ENCODE measurements at places on chromosomes 2 and 18.

GRCh38 chr2:53787614-53788289 lies 908 bp downstream of the ERLEC1 start:
- no peak for DNase-seq

- peak; percentile 16 for DNase-seq
Observed at GRCh38 chr2:138421971-138422335, 79.6 kb upstream of the SPOPL start.

DNA sequence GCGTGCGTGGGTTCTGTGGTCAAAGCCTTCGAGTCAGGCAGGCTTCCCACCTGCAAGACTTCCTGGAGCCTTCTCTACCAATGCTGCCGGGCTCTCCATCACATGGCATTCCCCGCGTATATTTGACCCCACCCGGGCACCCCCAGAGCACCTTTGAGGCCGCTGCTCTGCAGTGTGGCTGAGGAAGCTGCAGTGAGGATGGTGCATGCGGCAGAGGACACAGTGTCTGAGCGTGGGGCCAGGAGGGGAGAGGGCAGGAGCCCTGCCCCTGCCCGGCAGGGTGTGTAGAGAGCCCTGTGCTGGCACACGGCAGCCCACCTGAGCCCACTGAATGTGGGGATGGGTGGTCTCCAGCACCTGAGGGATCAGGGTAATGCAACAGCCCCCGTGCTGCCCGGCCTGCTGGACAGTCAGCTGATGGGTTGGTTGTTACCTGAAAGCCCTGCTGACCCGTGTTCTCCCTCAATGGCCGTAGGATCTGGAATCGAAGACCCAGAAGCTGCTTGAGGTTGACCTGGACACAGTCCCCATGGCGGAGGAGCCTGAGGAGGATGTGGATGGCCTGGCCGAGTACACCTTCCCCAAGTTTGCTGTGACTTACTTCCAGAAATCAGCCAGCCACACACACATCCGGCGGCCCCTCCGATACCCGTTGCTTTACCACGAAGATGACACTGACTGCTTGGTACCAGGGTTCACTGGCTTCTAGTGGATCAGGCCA lies 36.8 kb upstream of the GPR17 start:
- DNase-seq = no peak

DNA sequence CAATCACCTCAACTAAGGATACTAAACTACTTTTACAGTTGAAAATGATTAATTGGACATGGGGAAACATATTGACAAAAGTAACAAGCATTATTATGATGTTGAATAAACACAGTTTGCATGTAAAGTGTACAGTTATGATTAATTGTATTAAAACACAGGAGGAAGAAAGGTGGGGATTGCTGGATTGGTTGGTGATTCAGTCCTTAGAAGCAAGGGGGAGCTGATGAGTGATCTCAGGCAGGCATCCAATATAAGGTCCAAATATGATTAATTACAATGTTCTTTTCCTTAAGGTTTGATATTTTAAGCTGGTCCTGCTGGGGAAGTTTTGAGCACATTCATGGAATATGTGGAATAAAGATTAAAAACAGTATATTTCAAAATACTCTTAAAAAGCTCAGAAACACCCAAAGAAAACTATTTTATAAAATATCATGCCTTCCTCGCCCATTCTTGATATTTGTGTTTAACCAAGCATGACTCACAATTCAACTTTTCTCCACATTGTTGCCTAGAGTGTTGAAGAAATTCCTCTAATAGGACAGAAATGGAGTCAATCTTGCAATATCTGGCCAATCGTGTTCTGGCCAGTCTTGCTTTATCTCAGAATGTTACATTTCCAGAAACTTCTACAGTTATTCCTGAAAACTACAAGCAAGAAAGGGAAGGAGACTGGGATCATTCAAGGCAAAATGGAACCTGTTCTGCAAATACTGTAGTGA lies 268.2 kb downstream of the RPIA start:
- DNase-seq = no peak

DNA sequence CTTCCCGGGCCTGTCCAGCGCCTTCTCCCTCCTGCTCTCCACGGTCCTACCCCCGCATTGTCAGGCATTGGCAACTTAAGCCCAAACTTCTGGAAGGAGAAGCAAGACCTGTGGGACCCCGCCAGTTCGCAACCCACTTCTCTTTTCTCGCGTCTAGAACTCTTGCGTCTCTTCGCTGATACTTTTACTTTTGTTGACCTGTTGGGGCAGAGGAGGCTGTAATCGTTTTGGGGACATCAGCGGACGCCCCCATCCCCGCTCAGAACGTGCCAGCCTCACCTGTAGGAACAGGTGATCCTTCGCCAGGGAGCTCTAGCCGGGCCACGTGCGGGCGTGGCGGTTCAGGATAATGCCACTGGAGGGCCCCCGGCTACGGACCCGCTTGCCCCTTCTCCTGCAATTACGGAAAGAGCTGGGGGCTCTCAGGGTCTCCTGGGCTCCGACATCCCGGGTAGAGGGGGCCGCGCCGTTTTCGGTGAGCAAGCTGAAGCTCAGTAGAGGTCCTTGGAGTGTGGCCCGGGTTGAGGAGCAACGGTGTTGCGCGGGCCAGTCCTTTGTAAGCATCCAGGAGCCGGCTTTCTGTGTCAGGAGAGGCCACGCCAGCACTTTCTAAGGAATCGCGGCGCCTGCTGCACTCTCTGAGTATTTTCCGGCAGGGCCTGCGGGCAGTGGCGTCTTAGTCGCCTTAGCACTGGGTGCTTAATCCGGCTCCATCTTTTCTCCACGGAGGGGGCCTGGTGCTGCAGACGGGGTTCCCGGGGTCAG lies 1.6 kb downstream of the MTCL1 start:
- DNase-seq = peak; percentile 86

GRCh38 chr2:201957091-201957490 lies 76.6 kb upstream of the FZD7 start:
- no peak for DNase-seq

DNA sequence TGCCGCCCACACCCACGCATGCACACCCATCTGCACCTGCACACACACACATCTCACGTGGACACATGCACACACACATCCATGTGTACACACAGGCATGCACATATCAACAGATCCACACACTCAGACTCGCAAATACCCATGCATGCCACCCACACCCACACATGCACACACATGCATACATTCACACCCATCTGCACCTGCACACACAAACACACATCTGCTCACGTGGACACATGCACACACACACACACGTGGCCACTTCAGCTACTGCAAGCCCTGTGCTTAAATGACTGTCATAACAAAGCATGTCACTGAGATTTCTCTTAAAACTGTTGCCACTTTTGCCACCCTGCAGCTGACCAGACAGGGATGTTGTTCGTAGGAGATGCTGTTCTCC lies 186.6 kb downstream of the SNTG2 start:
- DNase-seq = no peak

GRCh38 chr2:237539681-237540080 lies 26.7 kb upstream of the PRLH start:
- DNase-seq = no peak

DNA sequence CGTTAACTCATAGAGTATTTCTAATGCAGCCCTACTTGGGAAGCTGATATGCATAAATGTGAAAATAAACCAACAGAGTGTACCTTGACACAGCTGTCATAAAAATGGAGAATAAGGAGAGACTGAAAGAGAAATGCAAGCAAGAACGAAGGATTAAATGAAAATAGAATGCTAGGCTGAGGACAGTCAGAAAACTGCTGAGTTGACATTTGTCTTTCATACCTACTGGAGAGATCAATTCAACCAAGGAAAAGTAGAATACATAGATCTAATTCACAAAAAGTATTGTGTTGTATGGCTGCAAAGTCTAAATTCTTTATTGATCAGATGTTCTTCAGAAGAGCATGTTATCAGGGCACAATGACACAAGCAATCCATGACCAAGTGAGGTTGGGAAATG lies 112.0 kb downstream of the EPHA4 start:
- no peak for DNase-seq

GRCh38 chr18:25672490-25672889 lies 320.5 kb upstream of the ZNF521 start:
- peak; percentile 62 for DNase-seq

DNA sequence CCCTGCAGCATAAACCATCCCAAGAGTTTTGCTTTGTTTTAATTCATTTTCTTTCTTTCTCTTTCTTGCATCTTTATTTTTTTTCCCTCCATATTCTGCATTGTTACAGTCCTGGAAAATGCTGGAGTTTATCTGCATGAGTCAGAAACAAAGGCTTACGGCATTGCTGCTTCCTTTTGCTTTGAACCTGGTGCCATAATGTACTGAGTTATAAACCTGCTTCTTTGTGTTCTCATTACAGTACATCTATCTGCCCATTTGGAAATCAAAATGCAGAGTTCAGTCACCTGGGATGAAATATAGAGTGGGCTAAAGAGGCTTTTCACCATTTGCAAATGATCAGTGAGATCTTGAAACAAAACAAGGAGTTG lies 1009.2 kb upstream of the FANCL start:
- no peak for DNase-seq

GRCh38 chr2:25491966-25492532 lies 150.3 kb upstream of the DNMT3A start:
- DNase-seq = no peak

DNA sequence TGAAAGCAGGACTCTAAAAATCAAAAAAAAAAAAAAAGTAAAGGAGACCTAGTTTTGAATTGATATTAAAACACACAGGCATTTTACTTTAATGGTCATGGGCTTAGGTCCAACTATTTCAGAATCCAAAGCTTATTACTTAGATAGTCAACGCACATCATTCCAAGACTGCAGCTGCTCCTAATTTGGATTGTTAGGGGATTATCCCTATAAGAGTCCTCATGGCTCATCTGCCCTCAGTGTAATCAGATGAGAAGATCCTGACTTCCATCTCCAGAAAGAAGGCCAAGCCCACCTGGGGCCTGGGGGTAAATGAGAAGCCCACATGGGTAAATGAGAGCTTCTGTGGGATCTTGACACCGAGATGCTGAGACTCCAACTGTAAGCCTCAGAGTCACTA lies 424.2 kb downstream of the NRXN1 start:
- DNase-seq = no peak

DNA sequence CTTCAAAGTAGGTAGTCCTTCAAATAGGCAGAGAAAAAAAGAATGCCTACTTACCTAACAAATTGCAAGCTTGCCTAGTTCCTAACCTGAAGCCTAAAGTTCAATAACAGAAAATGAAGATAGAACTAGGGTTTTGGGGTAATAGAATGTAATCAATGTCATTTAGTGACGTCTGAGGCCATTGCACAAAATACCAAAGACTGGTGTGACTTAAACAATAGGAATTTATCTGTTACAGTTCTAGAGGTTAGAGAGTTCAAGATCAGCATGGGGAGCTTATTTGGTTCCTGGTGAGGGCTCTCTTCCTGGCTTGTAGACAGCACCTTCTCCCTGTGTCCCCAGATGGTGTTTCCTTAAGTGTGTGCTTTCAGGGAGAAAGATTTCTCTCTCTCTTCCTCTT lies 4.7 kb upstream of the NPC1 start:
- DNase-seq = no peak

DNA sequence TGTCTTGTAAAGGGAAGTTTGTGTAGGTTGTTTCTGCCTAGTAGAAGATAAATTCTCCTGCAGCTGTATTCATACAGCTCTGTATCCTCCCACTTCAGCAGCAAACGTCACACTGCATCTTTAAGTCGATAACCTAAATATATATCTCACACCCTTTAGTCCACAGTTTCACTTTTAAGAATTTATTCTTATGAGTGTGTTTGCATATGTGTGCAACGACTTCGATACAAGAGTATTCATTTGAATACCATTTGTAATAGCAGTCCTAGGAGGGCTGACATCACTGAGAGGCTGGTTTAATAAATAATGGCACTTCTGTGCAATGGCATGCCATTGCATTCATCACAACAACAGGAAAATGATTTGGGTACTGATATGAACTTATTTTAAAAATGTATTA lies 63.8 kb upstream of the MSH6 start:
- DNase-seq = no peak

GRCh38 chr2:124623560-124623959 lies 598.5 kb downstream of the CNTNAP5 start:
- DNase-seq = no peak

DNA sequence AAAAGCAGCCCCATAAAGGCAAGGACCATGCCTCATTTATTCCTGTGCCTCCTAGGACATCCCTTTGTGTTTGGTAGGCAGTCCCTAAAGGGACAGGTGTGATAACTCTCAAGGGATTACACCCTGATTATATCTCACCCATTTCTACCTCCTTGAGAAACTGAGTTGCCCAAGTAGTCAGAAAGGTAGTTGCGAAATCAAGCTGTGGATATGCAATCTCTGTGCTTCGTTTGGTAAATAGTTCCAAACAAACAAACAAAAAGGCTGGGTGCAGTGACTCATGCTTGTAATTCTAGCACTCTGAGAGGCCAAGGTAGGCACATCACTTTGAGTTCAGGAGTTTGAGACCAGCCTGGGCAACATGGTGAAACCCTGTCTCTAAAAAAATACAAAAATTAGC lies 100.2 kb upstream of the ARL5A start:
- DNase-seq = no peak

DNA sequence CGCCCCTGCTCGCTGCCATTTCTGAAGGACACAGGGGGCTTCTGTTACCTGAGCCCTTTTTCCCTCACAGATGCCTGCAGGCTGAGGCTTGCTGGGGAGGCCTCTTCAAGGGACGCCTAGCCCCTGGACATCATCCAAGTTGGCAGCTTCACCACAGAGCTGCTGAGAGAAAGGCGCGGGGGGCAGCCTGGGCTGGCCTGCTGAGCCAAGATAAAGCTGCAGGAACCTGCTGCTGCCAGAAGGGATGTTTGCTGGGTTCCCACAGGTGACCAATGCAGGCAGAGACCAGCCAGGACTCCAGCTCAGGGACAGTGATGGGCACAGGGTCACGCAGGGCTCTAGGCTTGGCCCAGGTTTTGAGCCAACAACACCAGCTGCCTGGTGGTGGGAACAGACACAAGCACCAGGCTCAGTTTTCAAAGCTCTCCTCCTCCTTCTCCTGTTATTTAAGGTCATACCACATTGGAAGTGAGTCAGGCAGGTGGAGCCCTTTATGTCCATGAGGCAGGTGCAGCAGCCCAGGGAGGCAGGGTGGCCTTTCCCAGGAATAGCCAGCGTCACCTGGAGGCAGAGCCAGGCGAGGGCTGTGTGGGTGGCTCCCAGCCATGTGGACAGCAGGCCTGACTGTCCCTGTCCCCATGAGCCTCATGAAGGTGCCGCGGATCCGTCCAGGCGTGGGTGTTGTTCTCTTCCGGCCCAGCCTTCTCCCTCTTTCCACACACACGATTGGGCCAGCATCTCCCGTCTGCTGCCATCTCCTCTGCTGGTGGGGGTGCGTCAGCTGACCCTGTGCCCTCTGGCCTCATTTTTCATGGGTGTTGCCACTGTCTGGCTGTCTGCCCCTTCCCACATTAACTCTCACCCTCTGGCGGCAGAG lies 515.5 kb upstream of the MYT1L start:
- peak; percentile 23 for DNase-seq

DNA sequence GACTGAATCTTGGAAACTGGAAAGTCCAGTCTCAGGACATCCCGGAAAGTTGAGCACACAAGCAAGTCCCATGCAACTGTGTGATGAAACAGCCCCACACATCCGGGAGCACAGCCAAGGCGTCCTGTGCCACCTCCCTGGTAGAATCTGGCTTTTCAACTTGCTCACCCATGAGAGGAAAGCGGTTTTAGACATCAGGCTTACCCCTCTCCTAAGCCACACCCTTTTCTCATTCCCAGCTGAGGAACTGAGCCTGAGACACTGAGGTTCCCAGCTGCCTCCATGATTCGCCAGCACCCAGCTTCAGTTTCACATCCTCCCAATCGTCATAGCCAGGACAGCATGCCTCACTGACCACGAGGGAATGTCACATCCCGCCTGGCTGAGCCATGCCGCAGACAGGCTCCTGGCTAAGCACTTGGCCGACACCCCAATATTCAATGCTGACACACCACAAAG lies 60.3 kb downstream of the STEAP3 start:
- DNase-seq = no peak
